ENCODE measurements at places on chromosomes 2 and 18.
A peak's percentile ranks its signal among the peaks of the same experiment; 100 is the strongest.

- peak; percentile 68 for DNase-seq
Measured at GRCh38 chr18:23970161-23971096, 44.1 kb upstream of the TTC39C start.

DNA sequence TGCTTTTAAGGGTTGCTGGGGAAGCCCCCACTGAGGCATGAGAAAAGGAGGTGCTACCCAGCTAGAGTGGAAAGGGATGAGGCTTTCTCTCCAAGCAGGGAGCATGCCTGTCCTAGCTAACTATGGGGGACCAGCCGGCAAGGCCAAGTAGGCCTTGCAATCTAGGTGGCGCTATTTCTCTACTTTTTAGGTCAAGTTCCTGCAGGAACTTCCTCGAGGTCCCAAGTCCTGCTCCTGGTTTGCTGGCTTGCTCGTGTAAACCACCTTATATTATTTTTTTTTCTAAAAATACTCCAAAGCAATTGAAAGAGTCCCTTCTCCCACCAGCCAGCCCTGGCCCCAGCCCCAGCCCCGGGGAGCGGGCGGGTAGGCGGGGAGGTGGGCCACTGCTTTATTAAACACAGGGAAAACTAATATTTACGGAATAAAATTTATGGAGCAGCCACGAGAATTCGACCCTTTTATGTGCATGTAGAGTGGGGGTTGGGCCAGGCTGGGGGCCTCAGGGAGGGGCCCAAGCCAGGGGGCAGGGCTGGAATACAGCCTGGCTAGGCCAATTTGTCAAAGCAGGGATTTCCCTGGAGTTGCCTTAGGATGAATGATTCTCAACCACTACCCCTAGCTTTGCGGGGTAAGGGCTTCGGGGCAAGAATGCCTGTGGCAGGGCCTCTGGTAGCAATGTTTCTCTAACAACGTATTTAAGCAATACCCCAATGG is 12.8 kb upstream of the IHH start:
- DNase-seq, result no peak

DNA sequence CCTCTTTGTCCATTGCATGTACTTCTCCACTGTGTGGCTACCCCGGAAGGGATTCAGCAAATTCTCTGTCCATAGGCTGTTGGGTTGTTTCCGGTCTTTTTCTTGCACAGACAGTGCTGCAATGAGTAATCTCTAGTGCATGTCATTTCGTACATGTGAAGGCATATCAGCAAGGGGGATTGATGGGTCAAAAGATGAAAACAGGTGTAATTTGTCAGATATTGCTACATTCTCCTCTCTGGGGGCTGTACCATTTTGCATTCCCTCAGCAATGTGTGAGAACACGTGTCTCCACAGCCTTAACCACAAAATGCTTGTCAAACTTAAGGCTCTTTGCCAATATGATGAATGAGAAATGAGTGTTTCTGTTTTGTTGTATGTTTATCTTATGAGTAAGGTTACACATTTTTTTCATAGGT is 60.5 kb downstream of the KLHL29 start:
- DNase-seq, result no peak

GRCh38 chr2:129763966-129764365 is 215.5 kb upstream of the RAB6C start:
- DNase-seq, result no peak

GRCh38 chr2:182642328-182642727 is 73.7 kb upstream of the DNAJC10 start:
- peak; percentile 14 for DNase-seq

GRCh38 chr2:236535024-236535423 is 34.6 kb upstream of the ACKR3 start:
- DNase-seq, result no peak

GRCh38 chr2:144351687-144352086 is 168.2 kb downstream of the ZEB2 start:
- no peak for DNase-seq

- DNase-seq, result no peak
Measured at GRCh38 chr2:239002954-239003623, 155.2 kb downstream of the TWIST2 start.

DNA sequence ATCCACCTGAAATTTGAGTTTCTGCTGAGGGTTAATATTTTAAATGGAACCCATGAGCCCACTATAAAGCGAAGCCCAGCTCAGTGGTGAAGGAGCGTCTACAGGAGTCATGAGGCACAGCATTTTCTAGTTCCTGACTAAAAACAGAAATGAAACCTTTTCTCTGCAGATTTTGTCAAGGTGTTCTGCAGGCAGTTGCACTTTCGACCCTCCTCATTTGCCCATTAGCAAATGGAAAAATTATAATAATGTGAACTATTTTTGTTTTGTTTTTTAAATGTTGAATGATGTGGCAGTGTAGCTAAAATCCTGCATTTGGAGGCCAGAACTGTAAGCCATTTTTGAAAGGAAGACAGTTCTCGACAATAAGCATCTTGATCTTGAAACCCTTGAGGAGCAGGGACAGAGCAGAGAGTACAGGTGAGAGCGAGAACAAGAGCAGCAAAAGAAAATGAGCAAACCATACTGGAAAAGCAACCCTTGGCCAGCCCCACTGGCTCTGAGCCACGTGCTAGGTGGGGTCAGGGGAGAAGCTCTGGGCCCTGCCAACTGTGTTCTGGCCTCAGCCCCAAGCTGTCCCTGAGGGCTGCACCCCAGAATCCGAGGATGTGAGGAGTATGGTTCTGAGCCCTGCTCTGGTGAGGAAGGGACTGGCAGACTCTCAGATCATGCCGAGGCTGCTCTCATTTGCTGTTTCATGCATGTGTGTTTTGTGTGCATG is 26.4 kb upstream of the COPS8 start:
- no peak for DNase-seq

GRCh38 chr18:9334973-9335696 is 562 bp downstream of the TWSG1 start:
- DNase-seq, result peak; percentile 36

DNA sequence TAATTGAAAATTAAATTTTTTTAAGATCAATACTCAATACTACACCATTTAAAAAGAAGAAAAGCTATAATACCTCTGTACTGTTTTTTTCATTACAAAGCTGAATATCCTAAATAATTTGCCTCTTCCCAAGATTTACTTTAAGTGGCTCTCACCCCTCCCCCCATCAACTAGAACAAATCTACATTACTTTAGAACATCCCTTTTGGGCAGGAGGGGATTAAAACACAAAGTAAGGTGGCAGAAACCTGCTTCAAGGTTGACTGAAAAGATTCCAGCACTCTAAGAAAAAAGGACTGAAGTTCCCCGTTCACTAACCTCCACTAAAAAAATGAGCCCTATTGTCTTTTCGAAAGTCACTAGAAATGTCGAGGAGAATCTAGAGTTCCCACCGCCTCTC is 42.3 kb downstream of the SLC38A11 start:
- DNase-seq, result no peak

GRCh38 chr2:49045083-49045482 is 109.2 kb downstream of the FSHR start:
- no peak for DNase-seq

Data from activated naive CD4-positive, alpha-beta T cell treated with Interleukin-2 at 50 U/mL for 16 hours (primary cell).